ENCODE measurements at places on chromosomes 11 and 22.
A peak's percentile ranks its signal among the peaks of the same experiment; 100 is the strongest.

- H3K27me3 ChIP-seq, result no peaks in the 10 kb centered on the region
- H3K4me1 ChIP-seq, result peaks cover 6% of the 10 kb centered on the region
- no peaks in the 10 kb centered on the region for H3K36me3 ChIP-seq
- no peak overlapping the region for H3K27ac ChIP-seq
- DNase-seq, result no peak
Observed at GRCh38 chr22:21932347-21932746, 20.3 kb downstream of the PPM1F start.

DNA sequence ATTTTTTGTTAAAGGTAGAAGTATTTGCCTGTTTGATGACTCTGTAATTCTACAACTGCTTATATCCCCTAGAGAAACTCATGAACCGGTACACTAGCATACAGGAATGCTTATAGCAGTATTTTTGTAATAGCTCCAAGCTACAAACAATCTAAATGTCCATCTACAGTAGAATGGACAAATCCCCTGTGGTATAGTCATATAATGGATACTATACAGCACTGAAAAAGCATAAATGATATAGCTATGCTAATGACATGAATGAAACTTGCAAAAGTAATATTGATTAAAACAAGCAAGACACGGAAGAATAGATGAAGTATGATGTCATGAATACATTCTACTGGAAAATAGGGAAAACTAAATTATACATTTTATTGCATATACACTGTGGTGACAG is 142.9 kb downstream of the CEP164 start:
- no peak overlapping the region for H3K4me3 ChIP-seq
- H3K27ac ChIP-seq, result no peak overlapping the region
- H3K36me3 ChIP-seq, result no peaks in the 10 kb centered on the region
- H3K27me3 ChIP-seq, result peaks cover 5% of the 10 kb centered on the region

DNA sequence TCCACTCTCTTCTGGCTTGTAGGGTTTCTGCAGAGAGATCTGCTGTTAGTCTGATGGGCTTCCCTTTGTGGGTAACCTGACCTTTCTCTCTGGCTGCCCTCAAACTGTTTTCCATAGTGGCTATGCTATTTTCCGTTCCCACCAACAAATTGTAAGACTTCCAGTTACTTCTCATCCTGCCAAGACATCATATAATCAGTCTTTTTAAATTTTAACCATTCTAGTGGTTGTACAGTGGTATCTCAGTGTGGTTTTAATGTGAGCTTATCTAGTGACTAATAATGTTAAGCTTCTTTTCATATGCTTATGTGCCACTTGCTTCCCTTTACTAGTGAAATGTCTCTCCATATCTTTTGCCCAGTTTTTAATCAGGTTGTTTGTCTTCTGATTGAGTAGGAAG is 13.6 kb upstream of the TRIM29 start:
- peaks cover 49% of the 10 kb centered on the region for H3K27me3 ChIP-seq
- H3K36me3 ChIP-seq, result no peaks in the 10 kb centered on the region
- H3K4me1 ChIP-seq, result no peaks in the 10 kb centered on the region
- no peak overlapping the region for H3K4me3 ChIP-seq

DNA sequence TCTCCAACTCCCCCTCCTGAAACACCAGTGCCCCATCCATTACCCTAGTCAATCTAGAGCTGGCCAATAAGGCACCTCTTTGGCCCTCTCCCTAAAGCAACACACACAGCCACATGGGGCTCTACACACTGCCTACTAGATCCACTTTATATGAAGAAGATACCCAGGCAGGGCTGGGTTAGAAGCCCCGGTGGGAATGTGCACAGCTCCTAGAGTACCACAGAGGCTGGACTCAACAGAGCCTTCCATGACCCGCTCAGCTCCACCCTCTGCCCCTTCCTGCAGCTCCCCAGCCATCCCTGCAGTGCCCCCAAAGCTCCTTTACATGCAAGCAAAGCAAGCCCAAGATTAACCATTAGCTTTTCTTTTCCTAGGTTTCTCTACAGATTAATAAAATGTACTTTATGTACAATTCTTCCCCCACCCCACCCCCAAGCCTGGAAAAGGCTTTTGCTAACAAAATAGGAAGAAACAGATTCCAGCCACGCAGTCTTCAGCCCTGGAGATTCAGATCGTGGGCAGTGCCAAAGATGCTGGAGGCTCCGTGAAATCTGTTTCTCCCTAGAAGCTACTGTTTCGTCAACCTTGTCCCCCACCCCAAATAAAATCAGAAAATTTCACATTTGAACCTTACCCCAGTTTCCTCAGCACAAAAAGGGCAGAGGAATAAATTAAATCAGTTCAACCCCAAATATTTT is 51.8 kb downstream of the IGSF9B start:
- no peak overlapping the region for H3K4me3 ChIP-seq
- no peak overlapping the region for H3K27ac ChIP-seq
- no peaks in the 10 kb centered on the region for H3K27me3 ChIP-seq
- H3K4me1 ChIP-seq, result no peaks in the 10 kb centered on the region

GRCh38 chr11:121618516-121618915 is 165.7 kb upstream of the SORL1-AS1 start:
- H3K27ac ChIP-seq, result no peak overlapping the region
- no peaks in the 10 kb centered on the region for H3K27me3 ChIP-seq
- no peaks in the 10 kb centered on the region for H3K4me1 ChIP-seq
- no peak for DNase-seq
- H3K36me3 ChIP-seq, result peaks cover 31% of the 10 kb centered on the region

DNA sequence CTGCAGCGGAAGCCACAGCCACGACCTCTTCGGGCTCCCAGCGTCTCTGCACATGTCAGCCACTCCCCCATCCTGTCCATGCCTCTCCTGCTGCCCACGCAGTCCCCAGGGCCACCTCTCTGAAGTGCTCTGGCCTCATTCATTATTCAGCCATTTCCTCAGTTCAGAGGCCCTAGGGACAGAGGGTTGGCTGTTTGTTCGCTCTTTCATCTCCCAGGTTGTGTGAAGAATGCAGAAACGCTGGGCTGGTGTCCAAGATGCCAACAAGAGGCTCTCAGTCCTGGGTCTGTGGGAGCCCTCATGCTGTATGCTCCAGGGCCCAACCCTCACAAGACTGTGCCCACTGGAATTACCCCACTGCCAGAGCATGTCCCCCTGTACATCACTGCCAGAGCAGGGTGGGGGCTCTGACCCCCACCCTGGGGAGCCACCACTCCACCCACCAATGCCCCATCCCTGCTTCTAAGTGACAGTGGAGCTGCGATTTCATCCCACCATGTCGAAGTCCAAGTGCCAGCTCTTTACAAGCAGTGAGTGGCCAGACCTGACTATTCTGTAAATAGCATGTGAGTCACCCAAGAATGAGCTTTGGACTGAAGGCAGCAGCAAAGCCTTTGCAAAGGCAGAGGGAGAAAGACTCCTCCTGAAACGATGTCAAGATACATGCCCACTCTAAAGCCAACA is 209.6 kb downstream of the BUD13 start:
- H3K4me3 ChIP-seq, result no peak overlapping the region
- no peak overlapping the region for H3K27ac ChIP-seq
- H3K36me3 ChIP-seq, result no peaks in the 10 kb centered on the region

GRCh38 chr11:67504950-67505581 is at the start of gene PITPNM1:
Gene PITPNM1, minus strand, starts transcription at chr11:67505363. Its CDS starts 1,183 bp downstream, at chr11:67504180.
- H3K4me3 ChIP-seq, result peak within 1 kb of the TSS; percentile 92
- peak; percentile 86 for DNase-seq
- no peaks in the 10 kb centered on the region for H3K27me3 ChIP-seq
- peaks cover 41% of the 10 kb centered on the region for H3K4me1 ChIP-seq
- H3K27ac ChIP-seq, result peak within 1 kb of the TSS; percentile 92

Measured in natural killer cell treated with Interleukin-12 subunit alpha and Interleukin-12 subunit beta and Interleukin-15 and Interleukin-18, amount 100 ng/mL, for 72 hours (primary cell).